ENCODE measurements at places on chromosomes 4 and X.

GRCh38 chr4:137806420-137806819 is 274.1 kb upstream of the PCDH18 start:
- no peak for DNase-seq

DNA sequence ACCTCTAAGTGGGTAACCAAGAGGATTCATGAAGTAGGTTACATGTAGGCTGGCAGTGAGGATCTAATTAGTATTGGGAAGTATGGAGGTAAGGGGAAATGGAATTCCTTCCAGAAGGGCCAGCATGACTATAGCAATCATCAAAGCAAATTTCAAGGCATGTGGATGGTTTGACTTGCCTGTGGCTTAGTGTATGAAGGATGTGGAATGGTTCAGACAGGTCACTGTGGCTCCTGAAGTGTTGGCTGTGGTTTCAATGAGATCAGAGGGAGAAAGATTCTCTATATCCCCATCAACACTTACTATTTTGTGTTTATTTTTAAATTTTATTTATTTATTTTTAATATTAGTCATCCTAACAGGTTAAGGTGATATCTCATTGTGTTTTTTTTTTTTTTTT is 121.6 kb upstream of the TBC1D9 start:
- no peak for DNase-seq

DNA sequence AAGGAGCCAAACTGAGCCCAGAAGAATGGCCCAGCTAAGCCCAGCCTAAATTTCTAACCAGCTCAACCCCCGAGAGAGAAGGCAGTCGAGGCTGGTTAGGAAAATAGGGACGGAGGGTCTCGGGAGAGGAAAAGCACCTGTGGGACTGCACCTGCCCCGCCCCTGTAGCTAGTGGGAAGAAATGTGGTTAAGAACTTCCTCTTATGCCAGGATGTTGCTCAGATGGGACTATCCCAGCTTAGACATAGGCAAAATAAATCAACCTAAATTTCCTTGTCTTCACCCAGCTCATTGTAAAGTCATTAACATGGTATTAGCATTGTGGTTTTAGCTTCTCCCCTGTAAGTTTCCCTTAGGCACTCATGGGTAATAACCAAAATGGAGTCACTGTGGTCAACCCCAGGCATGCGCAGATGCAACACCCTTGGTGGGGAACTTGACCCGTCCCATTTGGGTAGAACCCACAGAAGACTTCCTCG is 86.8 kb downstream of the ZNF718 start:
- DNase-seq = no peak

DNA sequence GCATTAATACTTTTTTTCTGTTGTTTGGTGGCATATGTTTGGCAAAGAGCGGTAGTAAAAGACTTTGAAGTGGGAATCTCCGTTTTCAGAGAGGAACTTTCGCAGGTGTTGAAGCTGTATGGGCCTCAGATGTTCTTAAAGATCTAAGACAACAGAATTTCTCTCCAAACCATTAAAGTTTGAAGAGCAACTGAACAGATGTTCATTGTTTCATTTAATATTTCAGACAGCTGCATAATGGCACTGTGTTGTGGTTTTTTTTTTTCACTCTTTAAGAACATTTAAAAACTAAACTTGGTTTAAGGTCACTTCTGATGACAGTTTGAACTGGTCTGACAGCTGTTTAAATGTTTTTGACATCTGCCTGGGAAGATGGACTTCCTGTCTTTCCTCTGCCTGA is 882.7 kb upstream of the PCDH10 start:
- no peak for DNase-seq

DNA sequence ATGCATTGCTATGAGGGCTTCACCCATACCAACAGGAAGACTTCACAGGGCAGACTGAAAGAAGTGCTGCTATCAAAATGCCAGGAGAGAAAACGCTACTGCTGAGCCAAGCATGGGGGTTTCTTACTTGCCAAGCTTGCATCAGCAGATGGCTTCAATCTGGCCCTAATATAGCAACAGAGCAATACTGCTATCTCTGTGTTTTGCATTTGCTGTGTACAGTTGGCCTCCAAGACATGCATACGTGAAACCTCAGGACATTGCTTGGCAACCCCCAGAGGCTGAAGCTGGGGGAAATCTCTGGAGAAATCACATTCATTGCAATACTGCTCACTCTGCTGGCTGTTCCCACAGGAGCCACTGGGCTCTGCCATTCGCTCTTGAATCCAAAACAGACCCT is 127.2 kb upstream of the GPC4 start:
- no peak for DNase-seq

DNA sequence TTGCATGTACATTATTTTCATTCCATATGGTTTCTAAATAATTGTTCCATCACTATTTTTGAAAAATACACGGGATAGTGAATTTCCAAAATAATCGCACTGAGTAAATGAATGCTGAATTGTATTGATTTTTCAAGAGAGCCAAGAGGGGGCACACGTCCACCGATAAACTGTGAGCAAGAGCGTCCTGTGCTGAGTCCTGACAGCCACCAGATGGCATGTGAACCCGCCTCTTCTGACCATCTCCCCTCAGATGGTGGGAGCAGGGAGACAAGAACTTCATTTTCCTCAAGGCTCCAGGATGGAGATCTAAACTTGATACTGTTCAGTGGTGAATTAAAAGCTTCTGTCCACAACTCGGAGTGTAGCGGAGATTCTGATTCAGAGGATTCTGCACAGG is 30.6 kb upstream of the IL9R start:
- DNase-seq = peak; percentile 17

DNA sequence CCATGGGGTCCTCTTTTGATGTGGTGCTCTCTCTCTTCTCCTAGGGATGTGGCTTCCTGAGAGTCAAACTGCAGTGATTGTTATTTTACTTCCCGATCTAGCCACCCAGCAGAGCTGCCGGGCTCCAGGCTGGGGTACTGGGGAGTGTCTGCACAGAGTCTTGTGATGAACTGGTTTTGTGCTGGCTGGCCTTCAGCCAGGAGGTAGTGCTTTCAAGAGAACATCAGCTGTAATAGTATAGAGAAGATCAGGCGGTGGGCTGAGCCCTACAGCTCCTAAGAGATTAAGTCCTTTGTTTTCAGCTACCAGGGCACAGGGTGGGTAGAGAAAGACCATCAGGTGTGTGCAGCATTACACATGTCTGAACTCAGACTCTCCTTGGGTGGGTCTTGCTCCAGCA is 59.0 kb upstream of the AGTR2 start:
- no peak for DNase-seq

- DNase-seq = no peak
Measured at GRCh38 chr4:8735236-8736089, 136.2 kb downstream of the HMX1 start.

DNA sequence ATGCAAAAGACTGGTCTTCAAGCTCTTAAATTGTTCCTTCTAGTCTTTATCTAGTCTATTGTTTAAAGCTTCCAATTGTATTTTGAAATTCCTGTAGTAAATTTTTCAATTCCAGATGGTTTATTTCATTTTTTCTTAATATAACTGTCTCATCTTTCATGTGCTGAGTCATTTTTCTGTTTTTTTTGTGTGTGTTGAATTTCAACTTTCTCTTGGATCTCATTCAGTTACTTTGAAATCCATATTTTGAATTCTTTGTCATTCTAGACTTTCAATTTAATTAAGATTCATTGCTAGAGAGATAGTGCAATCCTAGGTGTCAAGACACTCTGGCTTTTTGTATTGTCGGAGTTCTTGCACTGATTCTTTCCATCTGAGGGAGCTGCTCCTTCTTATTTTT is 128.0 kb upstream of the PRKG2 start:
- no peak for DNase-seq

DNA sequence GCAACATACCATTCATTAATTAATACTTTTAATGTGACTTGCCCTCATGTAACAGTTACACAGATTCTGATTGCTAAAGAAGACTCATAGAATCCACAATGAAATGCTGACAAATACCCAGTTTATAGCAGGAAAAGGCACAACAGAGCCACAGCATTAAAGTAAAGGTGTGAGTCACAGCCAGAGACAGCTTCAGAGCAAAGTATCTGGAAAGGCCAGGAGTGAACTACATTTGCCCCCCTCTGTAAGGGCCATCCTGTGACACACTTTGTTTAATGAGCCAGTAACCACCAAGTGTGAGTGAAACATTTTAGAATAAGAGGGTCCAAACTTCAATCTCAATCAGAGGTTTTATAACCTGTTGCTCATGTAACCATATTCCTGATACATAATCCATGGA is 133.8 kb upstream of the TACR3 start:
- no peak for DNase-seq

GRCh38 chr4:103372002-103372558 is 173.9 kb upstream of the CENPE start:
- DNase-seq = no peak

GRCh38 chr4:1039493-1040343 is 28.3 kb downstream of the FGFRL1 start:
- DNase-seq = no peak

- no peak for DNase-seq
Measured at GRCh38 chrX:129945131-129945530, 37.3 kb upstream of the BCORL1 start.

GRCh38 chr4:25838526-25838925 is 24.3 kb downstream of the SEL1L3 start:
- DNase-seq = no peak

DNA sequence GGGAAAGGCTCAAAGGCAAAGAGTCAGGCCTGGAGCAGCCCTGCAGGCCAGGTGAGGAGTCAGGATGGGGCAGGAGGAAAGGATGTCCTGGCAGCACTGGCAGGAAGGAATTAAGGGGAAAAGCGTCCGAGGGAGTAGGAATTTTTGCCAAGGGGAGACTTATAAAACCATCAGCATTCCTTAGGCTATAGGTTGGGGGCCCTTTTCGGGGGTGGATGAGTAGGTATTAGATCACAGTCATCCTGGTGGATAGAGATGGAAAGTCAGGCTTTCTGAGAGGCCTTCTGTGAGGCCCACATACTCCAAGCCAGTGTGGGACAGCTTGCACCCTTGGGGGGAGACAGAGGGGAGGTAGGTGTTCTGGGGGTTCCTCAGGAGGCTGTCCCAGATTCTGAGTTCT is 12.3 kb downstream of the STARD8 start:
- no peak for DNase-seq

DNA sequence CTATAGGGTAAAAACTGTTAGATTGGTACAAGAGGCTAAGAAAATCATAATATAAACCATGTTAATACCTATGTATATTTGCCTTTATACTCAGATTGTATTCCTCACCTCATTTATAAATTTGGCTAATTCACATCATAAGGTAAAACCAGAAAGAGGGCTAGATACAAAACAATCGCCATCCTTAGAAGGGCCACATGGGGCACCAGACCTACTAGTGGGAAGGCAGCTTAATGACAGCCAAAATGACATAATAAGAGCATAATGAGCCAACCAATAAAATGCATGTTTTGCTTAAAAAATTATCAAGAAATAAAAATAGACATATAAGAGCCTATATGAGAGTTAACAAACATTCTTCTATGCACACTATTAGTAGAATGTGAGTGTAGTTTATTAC is 107.3 kb upstream of the PRDX4 start:
- DNase-seq = no peak
